ENCODE measurements at places on chromosomes 16 and 17.
A peak's percentile ranks its signal among the peaks of the same experiment; 100 is the strongest.

- no peak for DNase-seq
These were observed 5.2 kb upstream of the KCNH6 start for GRCh38 chr17:63517825-63518534.

DNA sequence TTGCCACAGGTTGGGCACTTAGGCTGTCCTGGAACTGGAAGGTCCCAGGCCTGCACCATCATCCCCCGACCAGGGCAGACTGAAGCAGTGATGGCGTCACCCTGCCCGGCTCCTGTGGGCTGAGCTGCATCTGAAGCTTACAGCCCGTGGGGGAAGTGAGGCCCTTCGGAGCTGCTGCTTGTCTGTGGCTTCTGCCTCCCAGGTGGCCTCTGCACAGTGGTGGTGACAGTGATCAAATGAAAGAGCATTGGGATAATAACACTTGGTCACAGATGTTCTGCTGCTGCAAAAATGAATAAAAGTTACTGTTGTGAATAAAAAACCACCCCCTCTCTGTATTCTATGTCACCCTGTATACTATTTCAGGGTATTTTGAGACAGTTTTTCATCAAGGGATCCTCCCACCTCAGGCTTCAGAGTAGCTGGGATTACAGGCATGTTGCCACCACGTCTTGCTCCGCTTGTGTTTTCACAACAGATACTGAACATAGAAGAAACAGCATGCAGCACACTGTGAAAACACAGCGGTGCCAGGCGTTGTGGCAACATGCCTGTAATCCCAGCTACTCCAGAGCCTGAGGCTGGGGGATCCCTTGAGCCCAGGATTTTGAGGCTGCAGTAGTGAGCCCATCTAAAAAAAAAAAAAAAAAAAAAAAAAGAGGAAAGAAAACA lies 165.0 kb downstream of the LGALS9B start:
- no peak for DNase-seq

GRCh38 chr17:17792551-17793377 lies 44.0 kb downstream of the SREBF1 start:
- DNase-seq = peak; percentile 30

GRCh38 chr17:65545705-65546523 lies 15.5 kb downstream of the AXIN2 start:
- no peak for DNase-seq
